ENCODE measurements at places on chromosomes 2 and 18. TPM values are rescaled to one million over a fixed set of nuclear protein-coding genes. Genes with fewer than 3 reads are reported as not detected.

Gene C2orf76
- polyA plus RNA-seq, result 20.3 TPM

DNA sequence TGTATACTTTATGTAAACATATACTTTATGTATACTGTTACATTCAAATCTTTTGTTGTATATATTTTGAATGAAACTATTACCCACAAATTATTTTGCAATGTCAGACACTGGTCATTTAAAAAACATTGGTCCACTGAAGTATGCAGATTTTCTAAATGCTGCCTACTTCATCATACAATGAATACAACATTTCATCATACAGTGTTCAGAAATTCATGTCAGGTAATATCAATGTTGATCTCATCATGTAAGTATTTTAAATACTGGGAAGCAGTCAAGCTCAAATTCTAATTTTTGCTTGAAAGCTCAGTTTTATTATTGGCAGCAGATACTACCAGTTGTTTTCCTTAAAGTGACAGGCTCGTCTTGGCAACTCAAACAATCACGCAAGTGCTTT is 2.9 kb upstream of the STAT4 start:
- DNase-seq, result no peak

DNA sequence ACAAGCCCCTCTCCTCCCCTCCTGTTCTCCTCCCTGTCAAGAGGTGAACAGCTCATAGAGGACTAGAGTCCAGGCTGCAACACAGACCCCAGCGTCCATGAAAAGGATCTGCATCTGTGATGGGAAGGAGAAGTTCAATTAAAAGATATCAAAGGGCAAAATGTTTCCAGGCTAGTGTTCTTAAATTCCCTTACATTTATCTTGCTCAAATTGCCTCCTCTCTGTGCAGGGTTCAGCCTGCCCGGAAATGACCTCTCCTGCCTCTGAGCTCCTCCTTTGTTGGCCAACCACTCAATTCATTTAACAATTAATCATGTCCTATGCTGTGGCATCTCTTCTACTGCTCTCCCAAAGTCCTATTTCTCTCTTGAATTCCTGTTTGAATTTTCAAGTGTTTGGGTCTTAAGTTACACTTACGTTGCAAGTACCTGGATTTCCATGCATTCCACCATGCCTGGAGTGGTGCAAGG is 105.3 kb downstream of the TSN start:
- DNase-seq, result peak; percentile 21

DNA sequence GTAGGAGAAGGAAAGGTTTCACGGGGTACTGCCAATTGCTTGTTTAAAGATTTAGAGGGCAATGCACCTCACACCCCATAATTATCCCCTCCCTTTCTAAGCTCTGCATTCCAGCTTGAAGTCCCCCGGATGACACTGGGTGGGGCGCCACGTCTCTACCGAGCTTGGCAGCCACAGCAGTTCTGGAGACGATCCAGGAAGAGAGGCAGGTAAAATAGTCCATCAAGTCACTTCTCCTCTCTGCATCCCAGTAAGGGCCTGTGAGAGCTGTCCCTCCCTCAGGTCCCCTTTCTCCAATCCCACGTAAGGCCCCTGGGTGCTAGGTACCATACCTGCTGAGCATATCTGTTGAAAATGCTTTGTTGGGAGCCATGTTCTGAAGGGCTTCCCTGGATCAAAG is 65.7 kb downstream of the CAPN13 start:
- DNase-seq, result no peak

DNA sequence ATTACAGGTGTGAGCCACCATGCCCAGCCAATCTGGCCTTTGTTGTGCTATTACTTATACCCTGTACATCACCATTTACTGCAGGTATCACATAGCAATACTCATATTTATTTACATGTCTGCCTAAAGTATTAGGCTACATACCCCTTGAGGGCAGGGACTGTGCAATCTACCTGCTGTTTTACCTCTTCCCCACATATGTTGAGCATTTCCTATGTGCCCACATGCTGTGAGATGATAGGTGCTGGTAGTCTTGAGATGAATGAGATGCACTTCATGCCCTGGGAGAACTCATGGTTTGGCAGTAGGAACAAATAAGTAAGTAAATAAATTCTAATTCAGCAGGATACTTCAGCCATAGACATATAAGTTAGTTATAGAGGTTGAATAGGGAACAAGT is 59.2 kb downstream of the TTC39C start:
- no peak for DNase-seq

DNA sequence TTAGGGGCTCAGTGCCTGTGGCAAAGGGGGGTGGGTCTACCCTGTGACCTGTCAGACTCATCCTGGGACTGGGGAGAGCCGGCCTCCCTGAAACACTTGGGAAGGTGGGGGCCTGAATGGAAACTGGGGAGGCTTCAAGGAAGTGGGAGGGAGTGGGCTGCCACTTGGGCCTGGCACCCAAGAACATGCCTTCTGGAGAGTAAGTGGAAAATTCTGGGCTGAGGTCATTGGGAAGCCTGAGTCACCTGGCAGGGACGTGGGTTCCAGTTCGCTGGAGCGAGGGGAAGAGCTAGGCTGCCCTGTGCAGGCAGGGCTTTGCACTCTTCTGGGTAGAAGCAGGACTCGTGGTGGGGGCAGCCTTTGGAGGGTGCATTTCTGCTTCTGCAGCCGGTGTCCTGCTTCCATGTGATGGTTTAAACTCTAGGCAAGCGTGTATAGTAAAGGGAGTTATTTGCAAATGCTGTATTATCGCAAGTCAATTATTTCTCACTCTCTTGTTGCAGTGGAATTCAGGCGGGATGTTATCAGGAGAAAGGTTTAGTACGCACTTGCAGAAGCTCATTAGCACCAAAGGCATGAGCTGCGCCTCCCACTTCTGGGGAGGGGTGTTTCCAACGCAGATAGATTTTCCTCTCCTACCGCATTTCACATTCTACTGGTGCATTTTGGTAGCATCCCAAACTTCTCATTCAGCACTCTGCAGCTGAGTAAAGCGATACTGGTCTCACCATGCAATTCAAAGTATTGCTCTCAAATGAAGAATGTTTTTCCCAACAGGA is 3.8 kb downstream of the LRRFIP1 start:
- DNase-seq, result peak; percentile 31

All from left kidney (tissue), 8 donors.